ENCODE measurements at places on chromosomes 2 and 18.

DNA sequence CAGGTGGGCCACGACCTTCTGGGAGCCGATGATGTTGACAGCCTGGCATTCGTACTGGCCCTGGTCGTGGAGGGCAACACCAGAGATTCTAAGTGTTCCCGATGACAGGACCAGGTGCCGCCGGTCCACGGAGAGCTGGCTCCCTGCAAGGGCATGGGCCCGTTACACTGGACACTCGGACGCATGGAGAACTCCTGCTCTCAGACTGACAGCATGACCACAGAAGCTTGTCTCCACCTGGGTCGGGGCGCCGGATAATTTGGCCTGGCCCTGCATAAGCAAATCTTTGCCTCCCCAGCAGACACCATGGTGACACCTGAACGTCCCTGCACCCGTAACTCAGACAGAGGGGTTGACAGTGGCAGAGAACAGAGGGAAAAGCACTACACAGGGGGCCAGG lies 80.7 kb downstream of the PXDN start:
- DNase-seq, result no peak

DNA sequence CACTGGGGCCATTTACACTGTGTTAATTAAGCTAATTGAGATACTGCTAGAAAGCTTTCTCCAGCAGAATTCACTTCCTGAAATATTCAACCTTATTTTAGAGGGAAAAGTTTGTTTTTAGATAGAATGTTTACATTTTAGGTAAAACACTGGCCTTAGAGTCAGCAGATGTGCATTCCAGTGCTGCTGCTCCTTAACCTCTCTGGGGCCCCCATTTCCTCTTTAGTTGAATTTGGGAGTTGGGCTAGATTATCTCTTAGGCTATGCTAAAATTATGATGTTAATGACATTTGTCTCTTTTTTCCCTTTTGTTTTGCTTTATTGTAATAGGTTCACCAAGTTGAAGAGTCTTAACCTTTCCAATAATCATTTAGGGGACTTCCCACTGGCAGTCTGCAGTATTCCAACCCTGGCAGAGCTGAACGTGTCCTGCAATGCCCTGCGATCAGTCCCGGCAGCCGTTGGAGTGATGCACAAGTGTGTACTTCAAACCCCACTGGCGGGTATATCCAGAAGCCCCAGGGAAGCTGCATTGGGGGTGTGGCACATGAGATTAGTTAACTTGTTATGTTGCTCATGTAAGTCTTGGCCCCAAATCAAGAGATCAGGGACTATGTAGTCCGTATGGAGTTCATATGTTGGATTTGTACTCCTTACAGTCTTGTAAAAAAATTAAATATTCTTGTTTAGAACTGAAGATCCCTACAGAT lies 179.5 kb downstream of the PHLPP1 start:
- no peak for DNase-seq

GRCh38 chr2:147416099-147416498 lies 428.7 kb upstream of the ACVR2A start:
- DNase-seq, result no peak

DNA sequence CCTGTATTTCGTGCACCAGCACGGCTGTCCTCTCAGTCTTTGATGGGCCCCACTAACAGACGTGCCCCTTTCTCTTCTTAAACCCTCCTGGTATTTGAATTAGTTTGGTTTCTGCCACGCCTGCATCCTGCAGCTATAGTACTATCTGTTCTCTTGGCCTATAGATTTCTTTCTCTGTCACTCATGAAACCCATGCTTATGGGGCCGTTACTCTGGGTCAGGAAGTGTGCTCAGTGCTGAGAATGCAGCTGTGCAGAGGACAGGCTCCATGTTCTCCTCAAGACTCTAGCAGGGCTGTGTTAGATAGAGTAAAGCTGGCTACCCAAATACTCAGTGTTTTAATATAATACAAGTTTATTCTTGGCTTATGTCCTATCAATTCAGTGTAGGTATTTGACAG lies 180.0 kb downstream of the INSIG2 start:
- no peak for DNase-seq

DNA sequence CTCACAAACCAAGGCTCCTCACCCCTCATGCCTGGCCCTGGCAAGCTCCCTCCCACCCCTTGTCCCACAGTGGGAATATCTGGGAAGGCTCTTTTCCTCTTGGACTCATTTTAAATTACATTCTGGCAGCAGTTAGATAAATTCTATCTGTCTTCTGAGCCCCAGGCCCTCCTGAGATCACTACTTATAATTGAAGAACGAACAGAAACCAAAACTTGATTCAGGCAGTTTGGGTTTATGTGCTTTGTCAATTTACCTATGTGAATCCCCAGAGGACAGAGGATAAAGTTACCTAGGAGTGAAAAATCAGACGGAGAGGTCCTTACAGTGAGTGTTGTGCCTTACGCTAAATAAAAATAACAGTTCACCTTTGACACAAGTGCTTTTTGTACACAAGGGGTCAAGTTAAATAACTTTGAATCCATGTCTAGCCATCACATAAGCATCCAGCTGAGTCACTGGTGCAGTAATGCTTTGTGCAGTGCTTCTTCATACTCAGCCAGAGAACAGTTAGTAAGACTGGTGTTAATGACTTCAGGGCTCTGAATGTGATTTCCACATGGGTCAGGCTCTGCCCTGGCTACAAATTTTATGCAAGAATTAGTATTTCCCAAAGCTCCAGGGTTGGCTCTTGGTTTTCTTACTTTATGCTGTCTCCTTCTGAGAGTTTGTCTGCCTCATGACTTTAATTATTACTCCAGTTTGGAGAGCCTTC lies 329.3 kb downstream of the INSIG2 start:
- no peak for DNase-seq

GRCh38 chr2:109384308-109385271 lies 229.2 kb downstream of the SEPTIN10 start:
- DNase-seq, result no peak

- DNase-seq, result no peak
These were observed 531.6 kb upstream of the SMIM21 start for GRCh38 chr18:75959150-75959549.

DNA sequence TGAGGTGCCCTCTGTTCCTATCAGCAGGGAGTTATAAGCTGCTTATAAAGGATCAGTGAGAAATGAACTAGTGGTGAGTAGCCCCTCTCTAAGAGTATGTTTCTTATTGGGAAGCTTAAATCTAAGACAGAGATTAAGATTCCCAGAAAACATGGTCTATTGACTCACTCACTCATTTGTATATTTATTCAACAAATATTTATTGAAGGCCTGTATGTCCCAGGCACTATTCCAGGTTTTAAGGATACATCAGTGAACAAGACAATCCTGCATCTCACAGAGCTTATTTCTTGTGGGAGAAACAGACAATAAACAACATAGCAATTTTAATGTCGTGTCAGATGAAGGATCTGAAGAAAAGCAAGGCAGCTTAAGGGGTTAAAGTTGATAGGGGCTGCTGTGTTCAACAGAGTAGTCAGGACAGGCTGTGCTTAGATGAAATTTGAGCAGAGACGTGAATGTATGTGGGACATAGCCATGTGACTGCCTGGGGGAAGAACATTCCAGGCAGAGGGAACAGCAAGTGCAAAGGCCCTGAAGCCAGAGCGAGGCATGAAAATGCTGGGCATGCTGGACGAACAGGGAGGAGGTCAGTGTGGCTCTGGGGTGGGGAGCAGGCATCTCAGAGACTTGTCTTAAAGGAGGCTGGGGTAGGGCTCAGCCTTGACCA lies 14.8 kb upstream of the PSD4 start:
- no peak for DNase-seq

- DNase-seq, result no peak
These were observed 194.6 kb downstream of the CYRIA start for GRCh38 chr2:16470936-16471490.

DNA sequence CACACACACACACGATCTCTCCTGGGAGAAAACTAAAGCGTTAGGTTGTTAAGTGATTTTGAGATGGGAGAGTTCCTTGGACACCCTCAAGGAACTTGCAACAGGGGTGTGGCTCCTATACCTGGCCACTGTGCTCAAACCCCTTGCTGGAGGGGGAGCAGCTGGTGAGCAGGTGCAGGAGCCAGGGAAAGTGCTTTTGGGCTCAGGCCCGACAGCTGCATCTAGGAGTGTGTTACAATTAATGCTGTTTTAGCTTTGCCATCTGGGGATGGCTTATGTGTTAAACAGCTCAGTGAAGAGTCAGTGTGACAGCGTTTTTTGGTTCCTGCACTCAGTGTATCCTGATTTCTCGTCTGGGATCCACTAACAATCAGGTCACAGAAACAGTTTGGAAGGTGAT lies 510.8 kb downstream of the TRIB2 start:
- no peak for DNase-seq

- DNase-seq, result no peak
These were observed 84.8 kb upstream of the DNAJC10 start for GRCh38 chr2:182631299-182631698.

GRCh38 chr2:67039517-67040103 lies 357.5 kb upstream of the ETAA1 start:
- no peak for DNase-seq

- no peak for DNase-seq
These were observed 87.8 kb downstream of the LYPD1 start for GRCh38 chr2:132581991-132582738.

DNA sequence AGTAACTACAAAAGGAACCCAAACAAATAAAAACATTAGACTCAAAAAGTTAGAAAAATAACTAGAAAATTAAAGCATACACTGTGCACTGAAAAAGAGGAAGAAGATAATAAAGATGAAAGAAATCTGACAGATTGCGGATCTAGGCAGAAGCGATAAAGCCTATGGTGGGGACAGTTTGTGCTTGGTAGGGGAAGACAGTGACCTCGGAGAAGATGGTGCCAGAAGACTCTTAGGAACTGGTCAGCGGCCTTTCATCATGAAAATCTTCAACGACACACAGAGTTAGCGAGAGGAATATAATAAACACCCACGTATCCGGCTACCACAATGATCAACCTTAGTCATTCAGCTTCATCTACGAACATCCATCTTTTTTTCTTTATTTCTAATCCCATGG lies 180.5 kb downstream of the HDAC4 start:
- no peak for DNase-seq

DNA sequence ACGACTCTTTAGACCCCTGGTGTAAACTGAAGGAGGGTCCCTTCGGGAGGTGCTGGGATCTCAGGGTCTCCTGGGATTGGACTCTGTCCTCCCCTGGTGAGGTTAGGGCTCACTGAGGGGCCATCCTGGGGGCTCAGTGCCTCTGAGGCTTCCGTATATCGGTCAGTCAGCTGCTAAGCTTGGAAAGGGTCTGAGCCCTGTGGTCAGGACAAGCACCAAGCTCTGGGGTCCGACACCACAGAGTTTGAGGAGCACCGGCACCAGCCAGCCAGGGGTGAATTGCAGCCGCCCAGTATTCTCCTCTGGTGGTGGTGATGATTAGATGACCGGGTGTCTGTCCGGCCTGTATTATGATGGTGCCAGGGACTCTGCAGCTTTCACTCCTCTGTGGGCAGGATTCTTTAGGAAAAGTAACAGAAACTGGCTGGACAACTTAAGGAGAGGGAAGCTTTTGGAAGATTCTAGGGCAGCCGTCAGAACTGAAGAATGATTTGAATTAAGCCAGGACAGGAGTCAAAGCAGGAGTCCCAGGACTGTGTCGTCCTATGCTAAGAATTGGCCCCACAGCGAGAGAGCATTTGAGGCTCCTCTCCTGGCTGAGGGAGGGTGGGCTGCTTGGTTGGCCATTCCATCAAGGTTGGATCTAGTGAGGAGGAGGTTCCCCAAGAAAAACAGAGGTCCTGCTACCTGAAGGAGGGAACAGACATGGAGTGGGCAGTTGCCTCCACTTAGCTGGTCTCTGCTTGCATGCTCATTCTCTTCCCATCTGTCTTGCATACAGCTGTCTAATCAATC lies 158.6 kb upstream of the HS6ST1 start:
- DNase-seq, result no peak

DNA sequence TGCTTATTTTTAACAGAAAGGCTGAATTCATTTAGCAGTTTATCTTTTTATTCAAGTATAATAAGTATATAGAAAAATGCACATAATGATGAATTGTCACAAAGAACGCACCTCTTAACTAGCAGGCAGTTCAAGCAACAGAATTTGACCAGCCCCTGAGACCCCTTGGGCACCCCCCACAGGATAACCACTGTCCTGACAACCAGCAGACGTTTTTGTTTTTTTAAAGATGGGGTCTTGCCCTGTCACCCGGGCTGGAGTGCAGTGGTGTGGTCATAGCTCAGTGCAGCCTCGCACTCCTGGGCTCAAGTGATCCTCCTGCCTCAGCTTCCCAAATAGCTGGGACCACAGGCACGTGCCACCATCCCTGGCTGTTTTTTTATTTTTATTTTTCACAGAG lies 14.0 kb downstream of the PRELID3A start:
- no peak for DNase-seq

DNA sequence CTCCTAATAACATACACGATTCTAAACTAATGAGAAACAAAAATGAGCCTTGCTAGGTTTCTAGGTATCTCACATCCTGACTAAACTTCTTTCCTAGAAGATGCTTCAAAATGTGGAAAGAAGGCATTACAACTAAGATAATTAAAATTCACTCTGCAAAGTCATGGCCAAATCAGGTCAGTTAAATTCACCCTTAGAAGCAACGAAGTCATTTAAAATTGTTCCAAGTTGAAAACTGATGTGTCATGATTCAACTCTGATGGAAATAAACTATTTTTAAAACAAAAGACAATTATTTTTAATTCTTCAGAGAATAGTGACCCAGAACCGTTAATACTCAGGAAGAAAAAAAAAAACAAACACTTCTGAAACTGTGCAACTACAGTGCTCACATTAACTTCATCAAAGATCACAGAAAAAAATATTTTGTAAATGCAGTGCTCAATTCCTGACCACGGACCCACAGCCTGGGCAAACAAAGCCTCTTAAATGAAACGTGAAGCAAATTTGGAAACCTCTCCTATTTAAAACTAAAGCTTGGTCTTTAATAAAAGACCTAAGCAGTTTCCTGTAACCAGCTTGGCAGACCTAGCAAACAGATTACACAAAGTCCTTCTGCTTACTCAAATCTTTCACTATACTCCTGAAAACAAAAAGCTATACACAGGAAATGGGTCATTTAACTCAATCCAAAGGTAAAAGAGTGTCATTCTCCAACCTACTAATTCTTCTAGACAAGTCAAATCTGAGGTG lies 39.0 kb downstream of the CHN1 start:
- no peak for DNase-seq

- DNase-seq, result no peak
These were observed 116.2 kb upstream of the NPAS2 start for GRCh38 chr2:100703739-100704138.

GRCh38 chr2:37091873-37092272 lies 7.6 kb downstream of the GPATCH11 start:
- no peak for DNase-seq

- DNase-seq, result no peak
These were observed 466.0 kb downstream of the NR4A2 start for GRCh38 chr2:155866477-155866876.

DNA sequence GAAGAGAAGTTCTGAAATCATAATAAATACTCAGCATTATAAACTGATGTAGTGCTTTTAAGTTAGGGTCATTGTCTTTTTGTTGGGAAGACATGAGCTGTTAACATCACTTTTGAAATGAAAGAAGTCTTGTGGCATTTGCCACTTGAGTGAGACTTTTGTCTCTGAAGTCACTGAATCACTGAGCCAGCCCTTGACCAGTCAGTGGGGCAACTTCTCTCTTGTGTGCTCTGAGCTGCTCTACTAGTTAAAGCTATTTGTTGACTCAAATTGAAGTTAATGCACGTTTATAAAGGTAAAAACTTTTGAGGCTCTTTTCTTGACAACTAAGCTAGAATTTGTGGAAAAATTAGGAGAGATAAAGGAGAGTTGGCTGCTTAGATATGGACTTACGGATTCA lies 6.7 kb downstream of the WDR43 start:
- no peak for DNase-seq

Data from stimulated activated CD8-positive, alpha-beta memory T cell treated with anti-CD3 and anti-CD28 coated beads, Interleukin-4, amount 100 ng/mL, for 24 hours (primary cell).